ENCODE measurements at places on chromosomes 5 and 9. TPM values are rescaled to one million over a fixed set of nuclear protein-coding genes. Genes with fewer than 3 reads are reported as not detected.

The SPINK4 gene
- not detected for total RNA-seq

The NNT gene
- total RNA-seq = 11.7 TPM

The RIGI gene
- 2.7 TPM for total RNA-seq

The LCN2 gene
- 5.2 TPM for total RNA-seq

The SNCAIP gene
- not detected for total RNA-seq

The TSSK1B gene
- total RNA-seq = not detected

The C5orf52 gene
- total RNA-seq = not detected

The SMIM33 gene
- total RNA-seq = not detected

The LURAP1L gene
- 29.7 TPM for total RNA-seq

The LCN10 gene
- total RNA-seq = not detected

The EQTN gene
- total RNA-seq = 0.22 TPM

The CCIN gene
- 0.08 TPM for total RNA-seq

The MARVELD2 gene
- 2.4 TPM for total RNA-seq

The ARL15 gene
- 3.8 TPM for total RNA-seq

The FOXI1 gene
- total RNA-seq = not detected

The AMBP gene
- 7.5 TPM for total RNA-seq

The TRIM36 gene
- total RNA-seq = 1.5 TPM

The RECK gene
- total RNA-seq = 6.2 TPM

The RC3H2 gene
- total RNA-seq = 17.6 TPM

The MAN1B1 gene
- total RNA-seq = 52.3 TPM

The OSMR gene
- total RNA-seq = 72.5 TPM

The ADAMTSL1 gene
- total RNA-seq = 0.13 TPM

The CCDC69 gene
- total RNA-seq = 1.3 TPM

The CDH9 gene
- not detected for total RNA-seq

The PCDHGA8 gene
- 0.06 TPM for total RNA-seq

The C5orf58 gene
- not detected for total RNA-seq

The ADAMTSL2 gene
- total RNA-seq = not detected

The ELL2 gene
- total RNA-seq = 32.7 TPM

The WNT8A gene
- total RNA-seq = not detected

The CDKN2B gene
- total RNA-seq = not detected

The TBC1D2 gene
- total RNA-seq = 8.8 TPM

The SCGB3A1 gene
- total RNA-seq = not detected

The F12 gene
- total RNA-seq = 25.7 TPM

The PDZD2 gene
- 0.21 TPM for total RNA-seq

The FGF18 gene
- total RNA-seq = 1.2 TPM

The PCDHB13 gene
- 0.05 TPM for total RNA-seq

The PCDHGA6 gene
- 0.24 TPM for total RNA-seq

The TCF7 gene
- 11.3 TPM for total RNA-seq

The BARHL1 gene
- total RNA-seq = not detected

The PCDHA1 gene
- total RNA-seq = 0.14 TPM

The SPTLC1 gene
- 52.9 TPM for total RNA-seq

The ARRDC1 gene
- 64.4 TPM for total RNA-seq

The CTXN3 gene
- total RNA-seq = not detected

The SH2D3C gene
- total RNA-seq = 0.15 TPM

The GRXCR2 gene
- not detected for total RNA-seq

The PRUNE2 gene
- total RNA-seq = not detected

The CCNJL gene
- 10.0 TPM for total RNA-seq

The FCN1 gene
- not detected for total RNA-seq

The PCDHA7 gene
- total RNA-seq = 0.10 TPM

The EIF4E1B gene
- not detected for total RNA-seq

The CCDC192 gene
- total RNA-seq = not detected

The WDR38 gene
- total RNA-seq = 0.12 TPM

The STK32A gene
- 0.28 TPM for total RNA-seq

The TRIM23 gene
- total RNA-seq = 6.2 TPM

The LCN6 gene
- not detected for total RNA-seq

Measured in A549 treated with Mapracorat at 1 μM for 4 hours (cell line).